ENCODE measurements at places on chromosomes 7 and 10. TPM values are rescaled to one million over a fixed set of nuclear protein-coding genes. Genes with fewer than 3 reads are reported as not detected.

ADAM22 gene
- not detected for total RNA-seq

STK31 gene
- total RNA-seq: not detected

ZNF804B gene
- total RNA-seq: not detected

DNA sequence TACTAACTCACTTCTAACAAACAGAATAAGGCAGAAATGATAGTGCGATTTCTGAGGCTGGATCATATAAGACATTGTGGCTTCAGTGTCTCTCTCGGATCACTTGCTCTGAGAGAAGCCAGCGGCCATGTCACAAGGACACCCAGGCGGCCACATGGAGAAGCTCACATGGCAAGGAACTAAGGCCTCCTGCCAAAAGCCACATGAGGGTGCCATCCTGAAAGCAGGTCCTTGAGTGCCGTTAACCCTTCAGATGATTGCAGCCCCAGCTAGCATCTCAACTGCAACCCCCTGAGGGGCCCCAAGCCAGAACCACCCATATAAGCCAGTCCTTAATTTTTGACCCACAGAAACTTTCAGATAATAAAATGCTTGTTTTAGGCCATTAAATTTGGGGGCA lies 6.9 kb upstream of the VDAC2 start:
- DNase-seq: no peak
- no peaks in the 10 kb centered on the region for H3K27me3 ChIP-seq
- no peak overlapping the region for H3K27ac ChIP-seq
- H3K36me3 ChIP-seq: peaks cover 9% of the 10 kb centered on the region

DNA sequence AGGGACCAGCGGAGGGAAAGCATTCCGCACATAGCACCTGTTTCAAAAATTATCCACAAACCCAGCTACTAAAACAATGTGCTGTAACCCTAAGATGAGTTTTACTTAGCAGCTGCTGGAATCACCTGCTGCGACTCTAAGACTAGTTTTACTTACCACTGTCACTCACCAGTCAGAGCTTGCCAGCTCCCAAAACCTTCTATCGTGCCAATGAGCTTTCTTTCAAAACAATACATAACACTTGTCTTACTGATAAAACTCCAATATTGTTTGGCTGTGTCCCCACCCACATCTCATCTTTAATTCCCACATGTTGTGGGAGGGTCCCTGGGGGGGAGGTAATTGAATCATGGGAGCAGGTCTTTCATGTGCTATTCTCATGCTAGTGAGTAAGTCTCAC lies 18.4 kb downstream of the ST8SIA6 start:
- no peak overlapping the region for H3K4me3 ChIP-seq
- no peaks in the 10 kb centered on the region for H3K4me1 ChIP-seq
- peaks cover 6% of the 10 kb centered on the region for H3K36me3 ChIP-seq
- no peaks in the 10 kb centered on the region for H3K27me3 ChIP-seq
- DNase-seq: no peak

Data from MCF 10A (cell line).